ENCODE measurements at places on chromosomes 1 and 21.

- peaks cover 3% of the 10 kb centered on the region for H3K36me3 ChIP-seq
- peaks cover 38% of the 10 kb centered on the region for H3K27me3 ChIP-seq
- H3K27ac ChIP-seq: no peak overlapping the region
- DNase-seq: no peak
Measured at GRCh38 chr1:204079608-204079999, 6.7 kb downstream of the SOX13 start.

DNA sequence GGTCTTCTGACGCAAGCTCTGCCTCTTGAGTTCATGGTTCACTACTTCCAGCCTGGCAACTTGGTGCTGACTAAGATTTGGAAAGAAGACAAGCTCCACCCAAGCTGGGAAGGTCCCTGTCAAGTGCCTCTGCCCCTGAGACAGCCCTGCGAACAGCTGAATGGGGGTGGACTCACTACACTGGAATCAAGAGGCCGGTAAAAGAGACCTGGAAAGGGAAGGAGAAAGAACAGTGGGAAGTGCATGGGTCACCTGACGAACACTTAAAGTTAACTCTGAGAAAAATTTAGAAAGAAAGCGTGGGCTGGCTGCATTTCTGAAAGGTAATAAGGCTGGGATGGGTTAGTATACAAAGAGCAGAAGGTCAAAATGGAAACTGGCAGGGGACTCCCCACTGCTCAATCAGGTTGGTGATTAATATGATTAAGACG is 26.1 kb upstream of the ZNF496 start:
- H3K4me3 ChIP-seq: no peak overlapping the region
- H3K36me3 ChIP-seq: no peaks in the 10 kb centered on the region
- no peak for DNase-seq
- no peak overlapping the region for H3K27ac ChIP-seq

DNA sequence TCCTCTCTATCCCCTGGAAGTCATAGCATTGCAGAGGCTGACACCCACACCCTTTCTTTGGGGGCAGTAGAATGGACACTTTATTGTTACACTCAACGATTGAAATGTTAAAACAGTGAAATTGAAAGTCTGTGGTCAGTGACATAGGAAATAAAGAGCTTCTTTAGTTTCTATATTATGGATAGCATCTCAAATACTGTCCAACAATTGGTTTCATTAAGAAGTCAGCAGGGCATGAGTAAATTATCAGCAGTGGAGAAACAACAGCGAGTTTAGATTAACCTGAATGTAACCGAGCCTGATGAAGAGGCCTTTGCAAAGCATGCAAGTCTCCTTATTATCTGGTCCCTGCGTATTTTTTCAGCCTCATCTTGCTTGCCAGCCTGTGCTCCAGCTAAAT is 350.7 kb downstream of the NTNG1 start:
- no peak for DNase-seq
- H3K4me3 ChIP-seq: no peak overlapping the region
- peaks cover 54% of the 10 kb centered on the region for H3K27me3 ChIP-seq
- H3K27ac ChIP-seq: no peak overlapping the region
- H3K4me1 ChIP-seq: no peaks in the 10 kb centered on the region
- no peaks in the 10 kb centered on the region for H3K36me3 ChIP-seq

DNA sequence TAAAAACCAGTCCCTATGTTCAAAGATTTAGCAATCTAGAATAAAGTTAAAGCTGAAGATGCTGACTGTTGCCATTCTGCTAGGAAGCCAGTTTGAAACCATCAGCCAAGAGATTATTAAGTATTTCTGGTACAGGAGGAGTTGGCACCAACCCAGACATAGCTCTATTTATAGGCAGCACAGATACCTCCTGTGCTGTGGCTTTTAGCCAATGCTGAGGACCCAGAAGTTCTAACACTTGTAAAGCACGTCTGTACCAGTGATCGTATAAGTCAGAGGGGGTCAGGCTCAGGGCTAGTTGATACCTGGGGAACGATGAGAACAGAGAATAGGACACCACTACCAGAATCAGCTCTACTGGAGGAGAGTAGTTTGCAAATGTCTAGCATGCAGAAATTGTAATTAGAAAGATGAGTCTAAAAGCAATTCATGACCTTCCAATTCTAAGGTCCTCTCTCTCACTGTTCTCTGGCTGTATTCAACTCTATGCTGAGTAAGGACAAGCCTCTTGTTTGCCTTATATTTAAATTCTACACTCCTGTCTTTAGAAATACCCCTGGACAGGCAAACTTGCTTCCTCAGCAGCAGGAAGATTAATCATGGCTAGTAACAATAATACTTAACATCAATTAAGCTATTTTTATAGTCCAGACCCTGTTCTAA is 96.8 kb upstream of the PALMD start:
- DNase-seq: no peak
- H3K36me3 ChIP-seq: no peaks in the 10 kb centered on the region
- H3K4me3 ChIP-seq: no peak overlapping the region
- no peaks in the 10 kb centered on the region for H3K4me1 ChIP-seq

GRCh38 chr1:226816576-226816975 is 53.8 kb upstream of the PSEN2 start:
- H3K36me3 ChIP-seq: no peaks in the 10 kb centered on the region
- no peak for DNase-seq
- H3K27ac ChIP-seq: no peak overlapping the region
- no peaks in the 10 kb centered on the region for H3K27me3 ChIP-seq
- no peak overlapping the region for H3K4me3 ChIP-seq

GRCh38 chr1:203480525-203481084 is 5.0 kb downstream of the PRELP start:
- no peak overlapping the region for H3K27ac ChIP-seq
- no peaks in the 10 kb centered on the region for H3K36me3 ChIP-seq
- H3K27me3 ChIP-seq: peaks cover 12% of the 10 kb centered on the region
- no peak overlapping the region for H3K4me3 ChIP-seq

DNA sequence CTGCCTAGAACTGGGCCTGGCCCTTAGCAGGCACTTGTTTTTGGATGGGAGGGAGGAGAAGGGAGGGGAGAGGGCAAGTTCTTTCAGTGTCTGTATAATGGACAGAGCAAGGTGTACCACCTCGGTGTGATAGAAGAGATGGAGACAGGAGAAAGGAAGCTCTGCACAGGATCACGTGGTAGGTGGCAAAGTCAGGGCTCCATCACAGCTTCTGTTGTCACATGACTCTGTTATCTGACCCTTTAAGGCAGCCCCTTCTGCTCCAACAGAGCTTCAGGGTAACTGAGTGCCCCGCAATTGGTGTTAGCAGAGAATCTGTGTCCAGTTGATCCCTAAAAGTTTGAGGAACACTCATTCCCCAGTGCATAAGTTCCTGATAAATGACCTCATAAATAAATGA is 16.5 kb upstream of the ETS2 start:
- H3K4me3 ChIP-seq: no peak overlapping the region

GRCh38 chr1:154851392-154852177 is 18.5 kb downstream of the KCNN3 start:
- H3K4me1 ChIP-seq: no peaks in the 10 kb centered on the region
- no peak overlapping the region for H3K27ac ChIP-seq
- H3K36me3 ChIP-seq: no peaks in the 10 kb centered on the region

DNA sequence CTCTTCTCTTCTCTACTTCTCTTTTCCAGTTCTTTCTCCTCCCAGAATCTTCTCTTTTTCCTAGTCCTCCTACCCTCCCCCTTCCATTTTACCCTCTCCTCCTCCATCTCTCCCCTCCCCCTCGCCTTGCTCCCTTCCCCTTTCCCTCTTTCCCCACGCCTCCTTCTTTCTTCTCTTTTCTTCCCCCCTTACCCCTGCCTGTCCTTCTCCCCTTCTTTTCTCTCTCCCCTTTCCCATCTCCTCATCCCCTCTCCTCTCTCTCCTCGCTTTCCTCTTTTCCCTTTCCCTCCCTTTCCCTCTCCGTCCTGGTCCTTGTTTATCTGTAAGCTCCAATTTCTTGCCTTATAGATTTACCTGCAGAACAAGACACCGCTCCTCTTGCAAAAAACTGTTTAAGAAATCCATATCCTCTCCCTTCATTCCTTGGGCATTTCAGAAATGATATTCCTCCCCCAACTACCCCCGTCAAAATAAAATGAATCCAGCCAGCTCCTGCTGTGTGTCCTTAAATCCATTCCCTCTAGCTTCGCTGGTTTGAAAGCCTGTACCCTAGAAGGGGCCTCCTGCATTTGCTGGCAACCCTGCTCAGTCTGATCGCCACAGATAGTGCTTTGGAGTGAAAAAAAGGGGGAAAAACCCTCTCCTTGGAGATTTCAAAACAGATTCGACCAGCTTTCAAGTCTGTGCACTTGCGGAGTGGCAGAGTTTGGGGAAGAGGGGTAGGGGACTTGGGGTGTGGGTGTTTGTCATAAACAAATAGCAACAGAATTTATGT is 89.4 kb downstream of the PAPPA2 start:
- H3K4me1 ChIP-seq: no peaks in the 10 kb centered on the region
- DNase-seq: no peak
- peaks cover 52% of the 10 kb centered on the region for H3K27me3 ChIP-seq
- no peak overlapping the region for H3K4me3 ChIP-seq
- no peaks in the 10 kb centered on the region for H3K36me3 ChIP-seq
- no peak overlapping the region for H3K27ac ChIP-seq

DNA sequence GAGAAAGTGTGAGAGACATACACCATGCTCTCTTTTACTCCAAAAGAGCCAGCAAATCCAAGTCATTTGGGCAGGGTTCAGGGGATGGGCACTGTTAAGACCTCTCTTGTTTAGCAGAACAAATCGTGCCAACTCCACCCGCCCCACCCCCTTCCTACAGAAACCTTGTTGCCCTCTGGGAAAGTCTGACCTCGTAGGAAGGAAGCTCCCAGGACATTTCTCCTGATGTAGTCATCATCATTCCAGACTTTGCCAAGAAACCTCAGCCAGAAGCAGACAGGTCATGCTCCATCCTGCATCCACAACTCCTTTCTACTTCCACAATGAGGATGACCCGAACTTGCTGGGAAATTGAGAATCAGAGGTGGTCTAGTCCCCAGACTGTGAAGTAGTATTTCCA is 57.7 kb downstream of the UBE2T start:
- DNase-seq: no peak
- H3K4me3 ChIP-seq: no peak overlapping the region
- peaks cover 15% of the 10 kb centered on the region for H3K36me3 ChIP-seq
- no peak overlapping the region for H3K27ac ChIP-seq

- no peaks in the 10 kb centered on the region for H3K27me3 ChIP-seq
- DNase-seq: no peak
- H3K36me3 ChIP-seq: no peaks in the 10 kb centered on the region
- no peak overlapping the region for H3K4me3 ChIP-seq
- no peaks in the 10 kb centered on the region for H3K4me1 ChIP-seq
- no peak overlapping the region for H3K27ac ChIP-seq
Measured at GRCh38 chr1:218611916-218612585, 266.9 kb downstream of the TGFB2 start.

GRCh38 chr1:30638811-30639210 is 84.6 kb downstream of the MATN1 start:
- H3K4me1 ChIP-seq: no peaks in the 10 kb centered on the region
- H3K4me3 ChIP-seq: no peak overlapping the region
- no peak overlapping the region for H3K27ac ChIP-seq
- H3K27me3 ChIP-seq: peaks cover 36% of the 10 kb centered on the region
- DNase-seq: no peak

DNA sequence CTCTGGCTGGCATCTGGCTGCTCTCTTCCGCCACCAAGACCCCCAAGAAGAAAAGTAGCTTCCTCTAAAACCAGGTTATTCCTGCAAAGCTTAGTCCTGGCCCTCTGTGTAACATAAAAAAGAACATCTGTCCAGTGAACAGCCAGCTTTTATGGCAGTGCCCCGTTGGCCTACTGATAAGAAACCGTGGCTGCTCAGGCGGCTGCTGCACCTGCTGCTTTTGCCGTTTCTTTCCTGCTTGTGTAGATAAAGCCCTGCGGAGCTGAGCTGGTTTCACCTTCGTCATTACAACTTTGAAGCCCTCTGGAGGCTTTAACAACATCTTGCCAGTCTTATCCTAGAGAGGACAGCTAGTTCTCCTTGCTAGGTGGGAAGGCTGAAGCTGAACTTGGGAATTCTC is 20.5 kb downstream of the ELAPOR1 start:
- H3K4me1 ChIP-seq: no peaks in the 10 kb centered on the region
- peaks cover 3% of the 10 kb centered on the region for H3K36me3 ChIP-seq
- no peak overlapping the region for H3K27ac ChIP-seq
- no peaks in the 10 kb centered on the region for H3K27me3 ChIP-seq

- peaks cover 2% of the 10 kb centered on the region for H3K36me3 ChIP-seq
- DNase-seq: no peak
- H3K27me3 ChIP-seq: no peaks in the 10 kb centered on the region
Measured at GRCh38 chr1:246001837-246002230, 505.2 kb downstream of the SMYD3 start.

- no peak for DNase-seq
- peaks cover 66% of the 10 kb centered on the region for H3K27me3 ChIP-seq
- H3K4me1 ChIP-seq: no peaks in the 10 kb centered on the region
- no peaks in the 10 kb centered on the region for H3K36me3 ChIP-seq
Measured at GRCh38 chr1:4585216-4585615, 69.2 kb upstream of the AJAP1 start.

- no peak overlapping the region for H3K27ac ChIP-seq
- peaks cover 27% of the 10 kb centered on the region for H3K27me3 ChIP-seq
Measured at GRCh38 chr1:55639051-55639450, 423.9 kb upstream of the USP24 start.

- no peak overlapping the region for H3K4me3 ChIP-seq
- no peak overlapping the region for H3K27ac ChIP-seq
- H3K4me1 ChIP-seq: no peaks in the 10 kb centered on the region
- DNase-seq: no peak
- no peaks in the 10 kb centered on the region for H3K36me3 ChIP-seq
- H3K27me3 ChIP-seq: peaks cover 18% of the 10 kb centered on the region
Measured at GRCh38 chr1:17869815-17870214, 114.7 kb downstream of the ACTL8 start.

GRCh38 chr1:194028002-194028401 is 841.6 kb upstream of the B3GALT2 start:
- H3K36me3 ChIP-seq: no peaks in the 10 kb centered on the region
- H3K27ac ChIP-seq: no peak overlapping the region
- DNase-seq: no peak
- peaks cover 9% of the 10 kb centered on the region for H3K27me3 ChIP-seq
- no peak overlapping the region for H3K4me3 ChIP-seq
- H3K4me1 ChIP-seq: no peaks in the 10 kb centered on the region

GRCh38 chr21:25944672-25945213 is 210.0 kb downstream of the GABPA start:
- H3K27me3 ChIP-seq: no peaks in the 10 kb centered on the region
- H3K4me1 ChIP-seq: no peaks in the 10 kb centered on the region
- H3K36me3 ChIP-seq: no peaks in the 10 kb centered on the region
- H3K27ac ChIP-seq: no peak overlapping the region
- H3K4me3 ChIP-seq: no peak overlapping the region

- no peak overlapping the region for H3K27ac ChIP-seq
- no peak overlapping the region for H3K4me3 ChIP-seq
- no peaks in the 10 kb centered on the region for H3K27me3 ChIP-seq
- no peaks in the 10 kb centered on the region for H3K4me1 ChIP-seq
- H3K36me3 ChIP-seq: no peaks in the 10 kb centered on the region
Measured at GRCh38 chr21:17726047-17726829, 92.9 kb downstream of the C21orf91 start.

- no peak for DNase-seq
- peaks cover 61% of the 10 kb centered on the region for H3K27me3 ChIP-seq
- no peak overlapping the region for H3K4me3 ChIP-seq
- H3K36me3 ChIP-seq: peaks cover 3% of the 10 kb centered on the region
Measured at GRCh38 chr1:204288021-204288588, 71.6 kb downstream of the PLEKHA6 start.

GRCh38 chr21:14889080-14889810 is 175.6 kb downstream of the NRIP1 start:
- H3K36me3 ChIP-seq: no peaks in the 10 kb centered on the region
- H3K27me3 ChIP-seq: no peaks in the 10 kb centered on the region
- no peak for DNase-seq
- no peak overlapping the region for H3K4me3 ChIP-seq
- H3K4me1 ChIP-seq: no peaks in the 10 kb centered on the region
- no peak overlapping the region for H3K27ac ChIP-seq

Data from central memory CD8-positive, alpha-beta T cell (primary cell).